ENCODE measurements at places on chromosomes 16 and 17. TPM values are rescaled to one million over a fixed set of nuclear protein-coding genes. Genes with fewer than 3 reads are reported as not detected.

Gene ZPBP2
- total RNA-seq = not detected

Gene AIPL1
- not detected for total RNA-seq

Gene AATK
- total RNA-seq = 0.79 TPM

Gene DNAJA3
- total RNA-seq = 86.3 TPM

Gene BAHCC1
- 3.9 TPM for total RNA-seq

Gene DPEP3
- 0.08 TPM for total RNA-seq

Gene AURKB
- 25.9 TPM for total RNA-seq

Gene WFIKKN2
- total RNA-seq = not detected

Gene TEKT3
- 0.08 TPM for total RNA-seq

Gene ITGB3
- total RNA-seq = 4.8 TPM

Gene SOCS3
- 16.1 TPM for total RNA-seq

Gene OR1F1
- not detected for total RNA-seq

Gene C17orf107
- 2.3 TPM for total RNA-seq

Gene CANT1
- total RNA-seq = 18.9 TPM

Gene ABCA8
- total RNA-seq = 72.2 TPM

Gene PRKCB
- 6.2 TPM for total RNA-seq

Gene CD300LG
- total RNA-seq = 0.14 TPM

Gene NUFIP2
- 21.9 TPM for total RNA-seq

Gene WDR90
- total RNA-seq = 10.0 TPM

Gene CA10
- 0.05 TPM for total RNA-seq

Gene RHBDL3
- 0.05 TPM for total RNA-seq

Gene KRTAP9-2
- total RNA-seq = not detected

Gene KSR1
- total RNA-seq = 5.3 TPM

Gene ODAD4
- 0.25 TPM for total RNA-seq

Gene PTX4
- 0.08 TPM for total RNA-seq

Gene PRKCA
- 14.1 TPM for total RNA-seq

Gene GINS3
- total RNA-seq = 0.92 TPM

Gene FBXW10
- 0.05 TPM for total RNA-seq

Gene ACSM5
- total RNA-seq = 4.2 TPM

Gene NEUROD2
- not detected for total RNA-seq

Gene LGALS9C
- total RNA-seq = 0.25 TPM

Gene TNFSF12
- total RNA-seq = 5.7 TPM

Gene LPCAT2
- total RNA-seq = 4.1 TPM

Gene SEC14L5
- 0.65 TPM for total RNA-seq

Gene FOXO3B
- total RNA-seq = 1.8 TPM

Gene TIGD7
- 2.6 TPM for total RNA-seq
